Activated naive CD4-positive, alpha-beta T cell treated with anti-CD3 and anti-CD28 coated beads, Interleukin-2, amount 50 U/mL, for 16 hours (primary cell): ENCODE measurements at places on chromosomes 2 and 18.
A peak's percentile ranks its signal among the peaks of the same experiment; 100 is the strongest.

- no peak for DNase-seq
Observed at GRCh38 chr18:56245866-56246580, 392.4 kb downstream of the TXNL1 start.

- DNase-seq: no peak
Observed at GRCh38 chr2:16430846-16431245, 234.8 kb downstream of the CYRIA start.

- DNase-seq: no peak
Observed at GRCh38 chr2:240810199-240810598, 9.8 kb downstream of the KIF1A start.

- no peak for DNase-seq
Observed at GRCh38 chr18:25853691-25854433, 236.6 kb downstream of the SS18 start.

DNA sequence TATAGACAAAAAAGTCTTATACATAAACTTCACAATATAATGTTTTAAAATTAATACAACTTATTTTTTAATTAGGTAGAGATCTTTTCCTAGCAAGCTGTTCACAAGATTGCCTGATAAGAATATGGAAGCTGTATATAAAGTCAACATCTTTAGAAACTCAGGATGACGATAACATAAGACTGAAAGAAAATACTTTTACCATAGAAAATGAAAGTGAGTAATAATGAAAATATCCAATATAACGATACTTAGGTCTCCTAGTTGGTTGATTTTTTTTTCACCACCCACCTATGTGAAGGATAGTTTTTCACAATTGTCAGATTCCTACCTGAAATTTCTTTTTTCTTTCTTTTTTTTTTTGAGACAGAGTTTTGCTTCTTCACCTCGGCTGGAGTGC, 13.1 kb downstream of the ELP2 start:
- DNase-seq: no peak

GRCh38 chr18:56541793-56542192, 96.6 kb downstream of the TXNL1 start:
- no peak for DNase-seq

DNA sequence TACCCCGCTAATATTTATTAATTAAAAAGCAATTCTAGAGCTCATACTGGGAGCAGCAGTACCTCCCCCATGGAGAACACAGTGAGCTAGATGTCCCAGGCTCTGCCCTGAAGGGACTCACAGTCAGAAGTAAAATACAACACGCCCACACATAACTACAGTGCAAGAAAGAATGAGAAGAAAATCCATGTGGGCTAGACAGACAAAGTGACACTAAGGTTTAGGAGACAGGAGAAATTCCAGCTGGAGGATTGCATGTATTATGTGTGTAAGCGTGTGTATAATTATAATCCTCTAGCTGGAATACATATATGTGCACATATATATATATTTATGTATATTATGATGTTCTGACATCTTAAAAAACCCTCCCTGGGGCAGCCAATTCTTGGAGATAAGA, 15.7 kb downstream of the SOWAHC start:
- DNase-seq: no peak

DNA sequence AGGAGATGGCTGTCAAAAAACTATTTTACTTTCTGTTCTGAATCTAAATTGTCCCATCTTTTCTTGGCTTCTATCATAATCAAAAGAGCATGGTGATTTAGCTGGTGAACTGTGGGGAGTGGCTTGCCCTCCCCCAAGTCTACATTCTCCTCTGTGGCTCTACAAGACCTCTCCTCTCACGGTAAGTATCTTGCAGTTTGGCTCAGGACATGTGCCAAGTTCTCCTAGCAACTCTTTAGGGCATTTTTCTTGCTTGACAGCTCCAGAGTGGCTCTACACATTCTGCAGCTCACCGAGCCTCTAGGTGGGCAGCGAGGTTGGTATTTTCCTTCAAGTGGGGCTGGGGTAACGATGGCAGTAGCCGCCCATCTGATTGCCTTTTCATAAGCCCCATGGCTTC, 29.1 kb downstream of the SLC4A5 start:
- no peak for DNase-seq

DNA sequence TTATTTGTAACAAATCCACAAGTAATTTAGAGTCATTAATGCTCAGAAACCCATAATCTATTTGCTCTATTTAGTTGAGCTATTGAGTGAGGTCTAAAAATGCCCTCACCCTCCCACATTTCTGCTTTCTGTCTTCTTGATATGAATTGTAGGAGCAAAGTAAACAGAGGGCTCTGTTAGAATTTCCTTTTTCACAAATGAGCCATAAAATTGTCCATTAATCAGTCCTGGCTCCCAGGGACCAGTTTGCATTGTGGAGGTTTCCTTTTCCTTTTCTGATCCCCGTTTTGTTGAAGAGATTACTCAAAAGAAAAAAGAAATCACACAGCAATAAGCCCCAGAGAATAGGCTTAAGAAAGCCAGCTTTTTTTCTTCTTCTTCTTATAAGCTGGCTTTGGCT, 476.7 kb downstream of the EPHA4 start:
- DNase-seq: no peak

DNA sequence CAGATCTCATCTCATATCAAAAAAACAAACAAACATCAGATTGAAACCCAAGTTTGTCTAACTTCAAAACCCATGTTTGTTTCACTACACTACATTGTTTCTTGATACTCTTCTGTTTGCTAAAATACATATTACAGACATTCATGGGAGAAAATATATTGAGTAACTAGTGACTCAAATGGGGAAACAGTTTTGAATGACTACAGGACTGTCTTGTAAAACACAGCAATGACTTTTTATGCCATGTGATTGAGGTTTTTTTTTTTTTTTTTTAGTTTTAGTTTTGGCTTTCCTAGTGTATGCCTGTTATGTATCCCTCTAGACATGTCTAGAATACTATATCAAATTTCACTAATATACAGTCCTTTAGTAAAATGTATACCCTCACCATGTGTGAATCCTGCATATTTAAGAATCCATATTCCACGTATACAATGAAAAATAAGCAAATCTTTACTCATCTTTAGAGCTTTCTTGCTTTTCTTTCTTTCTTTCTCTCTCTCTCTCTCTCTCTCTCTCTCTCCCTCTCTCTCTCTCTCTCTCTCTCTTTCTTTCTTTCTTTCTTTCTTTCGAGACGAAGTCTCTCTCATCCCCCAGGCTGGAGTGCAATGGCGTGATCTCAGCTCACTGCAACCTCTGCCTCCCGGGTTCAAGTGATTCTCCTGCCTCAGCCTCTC, 46.6 kb upstream of the SERTAD2 start:
- DNase-seq: no peak

GRCh38 chr2:229363185-229363814, 92.2 kb upstream of the PID1 start:
- no peak for DNase-seq

GRCh38 chr2:67567886-67568285, 170.8 kb downstream of the ETAA1 start:
- no peak for DNase-seq

- no peak for DNase-seq
Observed at GRCh38 chr2:134500211-134500935, 218.4 kb downstream of the TMEM163 start.

DNA sequence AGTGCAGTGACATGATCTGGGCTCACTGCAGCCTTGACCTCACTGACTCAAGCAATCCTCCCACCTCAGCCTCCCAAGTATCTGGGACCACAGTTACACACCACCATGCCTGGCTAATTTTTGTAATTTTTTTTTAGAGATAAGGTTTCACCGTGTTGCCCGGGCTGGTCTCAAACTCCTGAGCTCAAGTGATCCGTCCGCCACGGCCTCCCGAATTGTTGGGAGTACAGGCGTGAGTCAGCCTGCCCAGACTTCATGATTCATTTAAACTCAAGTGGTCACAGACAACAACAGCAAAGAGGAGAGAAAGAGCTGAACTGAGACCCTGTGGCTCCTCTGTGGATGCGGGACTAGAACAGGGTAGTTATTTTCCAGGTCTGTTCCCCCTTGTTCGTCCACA, 83.0 kb downstream of the TSHZ1 start:
- DNase-seq: no peak

- DNase-seq: no peak
Observed at GRCh38 chr2:70123051-70123828, 36.0 kb downstream of the PCBP1 start.

DNA sequence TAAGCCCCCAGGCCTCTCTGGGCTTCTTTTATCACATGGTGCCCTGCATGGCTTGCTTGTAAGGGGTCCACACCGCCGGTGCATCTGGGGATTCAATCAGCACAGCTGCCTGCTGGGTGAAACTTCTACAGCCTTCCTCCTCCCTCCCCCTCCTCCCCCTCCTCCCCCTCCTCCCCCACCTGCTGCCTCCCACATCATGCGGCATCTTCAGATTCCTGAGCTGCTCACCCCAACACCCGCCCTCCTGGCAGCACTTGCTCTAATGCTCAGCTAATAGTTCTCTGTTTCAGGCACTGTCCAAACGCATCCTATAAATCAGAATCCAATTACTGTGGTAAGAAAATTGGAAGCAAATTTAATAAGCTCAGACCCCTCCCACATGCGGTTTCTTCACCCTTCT, 150.7 kb downstream of the GALNT14 start:
- no peak for DNase-seq

- DNase-seq: no peak
Observed at GRCh38 chr18:33210575-33211189, 229.8 kb downstream of the CCDC178 start.

DNA sequence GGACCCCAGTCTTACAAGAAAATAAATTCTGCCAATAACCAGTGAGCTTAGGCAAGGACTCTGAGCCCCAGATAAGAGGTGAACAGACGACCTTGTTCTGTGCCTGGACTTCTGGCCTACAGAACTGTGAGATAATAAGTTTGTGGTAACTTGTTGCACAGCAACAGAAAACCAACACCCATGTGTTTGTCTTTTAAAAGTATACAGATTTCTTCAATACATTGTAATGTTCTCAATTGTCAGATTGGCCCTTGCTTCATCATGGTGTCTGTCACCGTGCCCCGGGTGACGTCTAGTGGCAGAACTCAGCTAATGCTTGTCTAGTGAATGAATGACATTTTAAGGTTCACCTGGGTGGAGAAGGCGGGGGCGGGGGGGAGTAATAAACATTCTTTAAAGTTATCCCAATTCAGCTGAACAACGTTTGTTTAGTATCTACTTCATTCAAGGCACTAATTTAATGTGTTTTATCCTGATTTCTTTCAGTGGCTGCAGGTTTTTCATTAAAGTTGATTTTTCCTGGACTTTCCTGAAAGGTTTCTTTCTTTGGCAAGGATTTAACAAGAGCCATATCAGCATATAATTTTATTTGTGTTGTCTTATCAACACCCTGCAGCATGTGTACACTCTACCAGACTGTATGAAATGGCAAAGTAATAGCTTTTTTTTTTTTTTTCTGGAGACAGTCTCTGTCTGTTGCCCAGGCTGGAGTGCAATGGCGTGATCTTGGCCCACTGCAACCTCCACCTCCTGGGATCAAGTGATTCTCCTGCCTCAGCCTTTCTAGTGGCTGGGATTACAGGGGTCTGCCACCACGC, 123.8 kb upstream of the DLX2 start:
- DNase-seq: peak; percentile 19

GRCh38 chr2:210713122-210713521, 156.7 kb downstream of the CPS1 start:
- DNase-seq: no peak
